ENCODE measurements at places on chromosomes 5 and 9. TPM values are rescaled to one million over a fixed set of nuclear protein-coding genes. Genes with fewer than 3 reads are reported as not detected.
A peak's percentile ranks its signal among the peaks of the same experiment; 100 is the strongest.

BTNL3 gene
- total RNA-seq, result 0.58 TPM

SMIM33 gene
- total RNA-seq, result not detected

HBEGF gene
- 27.7 TPM for total RNA-seq

CDKN2A gene
- not detected for total RNA-seq

PCDHGA3 gene
- not detected for total RNA-seq

WHRN gene
- total RNA-seq, result 2.3 TPM

TEX53 gene
- total RNA-seq, result not detected

LVRN gene
- not detected for total RNA-seq

ZNF367 gene
- total RNA-seq, result 0.58 TPM

TTLL11 gene
- total RNA-seq, result 18.2 TPM

ACSL6 gene
- total RNA-seq, result not detected

FAT2 gene
- not detected for total RNA-seq

BRD9 gene
- 152 TPM for total RNA-seq

PNPLA7 gene
- total RNA-seq, result 3.5 TPM

MCIDAS gene
- total RNA-seq, result not detected

DNA sequence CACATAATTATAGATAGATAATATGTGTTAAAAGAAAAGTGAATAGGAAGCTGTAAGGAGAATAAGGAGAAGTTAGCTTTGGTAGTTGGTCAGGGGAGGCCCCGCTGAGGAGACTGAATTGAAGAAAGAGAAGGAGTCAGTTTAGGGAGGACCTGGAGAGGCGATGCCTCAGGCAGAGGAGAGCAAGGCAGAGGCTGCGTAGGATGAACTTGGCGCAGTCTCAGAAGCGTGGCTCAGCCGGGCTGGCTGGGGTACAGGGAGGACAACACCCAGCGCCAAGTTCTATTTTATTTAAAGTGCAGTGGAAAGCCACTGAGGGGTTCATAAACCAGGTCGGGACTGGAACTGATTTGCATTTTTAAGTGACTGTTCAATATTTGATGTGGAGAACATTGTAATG, 68.5 kb downstream of the PTCD2 start:
- peaks cover 28% of the 10 kb centered on the region for H3K4me1 ChIP-seq
- H3K36me3 ChIP-seq, result no peaks in the 10 kb centered on the region
- H3K27ac ChIP-seq, result no peak overlapping the region
- H3K27me3 ChIP-seq, result no peaks in the 10 kb centered on the region
- H3K4me3 ChIP-seq, result no peak overlapping the region

- peaks cover 24% of the 10 kb centered on the region for H3K4me1 ChIP-seq
- DNase-seq, result no peak
- H3K4me3 ChIP-seq, result no peak overlapping the region
- H3K36me3 ChIP-seq, result no peaks in the 10 kb centered on the region
- no peaks in the 10 kb centered on the region for H3K27me3 ChIP-seq
Observed at GRCh38 chr9:127130661-127131538, 8.5 kb upstream of the ANGPTL2 start.

DNA sequence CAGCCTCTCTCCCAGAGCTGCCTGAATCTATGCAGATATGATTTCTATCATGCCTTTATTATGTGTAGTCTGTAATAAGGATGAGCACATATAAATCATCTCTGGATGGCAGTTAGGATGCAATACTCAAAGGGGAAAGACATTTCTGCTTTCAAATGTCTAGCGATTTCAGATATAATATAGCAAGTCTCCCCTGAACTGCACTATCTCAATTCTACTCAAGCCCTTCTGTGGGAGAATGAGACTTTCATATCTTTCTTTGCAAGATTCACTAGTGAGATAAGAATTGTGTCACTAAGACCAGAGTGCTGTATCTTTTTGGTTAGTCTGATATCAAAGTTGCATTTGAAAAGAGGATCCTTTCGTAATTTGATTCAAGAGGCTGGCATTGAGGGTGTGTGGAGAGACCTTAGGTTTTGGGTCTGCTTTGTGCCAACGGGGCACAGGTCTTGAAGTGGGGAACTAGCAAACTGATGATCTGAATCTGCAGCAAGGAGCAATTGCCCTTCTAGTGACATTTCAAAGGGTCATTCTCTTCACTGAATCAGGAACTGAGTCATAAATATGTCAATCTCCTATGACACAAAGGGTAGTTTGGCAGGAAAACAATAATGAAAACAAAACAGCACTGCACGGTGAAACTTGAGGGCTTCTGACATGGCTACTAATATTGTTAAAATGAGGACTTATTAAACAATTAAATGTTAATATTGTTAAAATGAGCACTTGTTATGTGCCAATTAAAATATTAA, 305.5 kb upstream of the CLINT1 start:
- H3K4me1 ChIP-seq, result no peaks in the 10 kb centered on the region
- H3K4me3 ChIP-seq, result no peak overlapping the region
- peaks cover 5% of the 10 kb centered on the region for H3K27me3 ChIP-seq
- no peak for DNase-seq
- H3K27ac ChIP-seq, result no peak overlapping the region

DNA sequence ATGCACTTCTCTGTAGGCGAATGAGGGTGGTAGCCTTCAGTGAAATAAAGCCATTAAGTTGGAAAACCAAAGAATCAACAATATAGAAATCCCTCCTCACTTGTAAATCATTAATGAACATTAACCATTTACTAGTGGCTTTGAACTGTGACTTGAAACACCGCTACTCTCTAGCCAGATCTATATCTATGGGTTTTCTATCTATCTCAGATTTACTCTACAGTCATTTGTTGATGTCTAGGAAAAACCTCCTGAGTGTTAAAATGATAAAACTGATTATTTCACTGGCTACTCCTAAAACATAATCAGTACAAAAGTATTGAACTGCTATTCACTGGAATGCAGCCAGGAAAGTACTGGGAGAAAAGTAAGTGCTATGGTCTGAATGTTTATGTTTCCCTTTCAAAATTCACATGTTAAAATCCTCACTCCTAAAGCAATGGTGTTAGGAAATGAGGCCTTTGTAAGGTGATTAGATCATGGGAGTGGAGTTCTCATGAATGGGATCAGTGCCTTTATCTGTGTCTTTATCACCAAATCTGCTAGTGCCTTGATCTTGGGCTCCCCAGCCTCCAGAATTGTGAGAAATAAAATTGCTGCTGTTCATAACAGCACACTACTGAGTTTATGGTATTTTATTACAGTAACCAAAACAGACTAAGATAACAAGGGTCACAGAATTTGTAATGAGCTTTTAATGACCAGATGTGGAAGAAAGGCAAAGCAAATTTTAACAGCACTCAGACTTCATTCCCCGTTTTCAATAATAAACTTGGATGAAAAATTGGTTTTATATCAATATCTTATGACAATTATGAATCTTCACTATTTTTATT, 8.6 kb upstream of the OXCT1 start:
- H3K4me3 ChIP-seq, result no peak overlapping the region
- no peaks in the 10 kb centered on the region for H3K4me1 ChIP-seq
- no peak for DNase-seq
- no peak overlapping the region for H3K27ac ChIP-seq
- H3K36me3 ChIP-seq, result no peaks in the 10 kb centered on the region

- no peaks in the 10 kb centered on the region for H3K4me1 ChIP-seq
- H3K4me3 ChIP-seq, result no peak overlapping the region
- H3K27ac ChIP-seq, result no peak overlapping the region
- no peaks in the 10 kb centered on the region for H3K27me3 ChIP-seq
- no peaks in the 10 kb centered on the region for H3K36me3 ChIP-seq
Observed at GRCh38 chr5:135735831-135736230, 98.6 kb upstream of the SLC25A48 start.

DNA sequence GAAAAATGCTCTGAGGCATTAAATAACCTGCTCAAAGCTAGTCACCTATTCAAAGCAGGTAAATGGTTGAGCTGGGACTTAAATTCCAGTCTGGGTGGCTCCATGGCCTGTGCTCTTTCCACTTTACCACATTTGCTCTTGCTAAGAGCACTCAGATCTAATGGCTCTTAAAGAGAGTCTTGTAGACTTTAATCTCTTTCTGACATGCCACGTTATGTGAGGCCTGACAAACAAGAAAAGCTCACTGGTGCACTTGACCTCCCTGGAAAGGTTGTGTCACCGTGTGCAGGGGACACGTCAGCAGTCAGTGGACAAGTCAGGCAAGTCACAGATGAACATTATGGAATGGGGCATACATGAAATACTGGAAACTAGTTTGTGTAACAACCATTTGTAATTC, 129.9 kb upstream of the RPS23 start:
- no peak for DNase-seq
- H3K4me1 ChIP-seq, result peaks cover 3% of the 10 kb centered on the region
- no peaks in the 10 kb centered on the region for H3K27me3 ChIP-seq
- H3K27ac ChIP-seq, result no peak overlapping the region
- no peaks in the 10 kb centered on the region for H3K36me3 ChIP-seq

- H3K27me3 ChIP-seq, result no peaks in the 10 kb centered on the region
- DNase-seq, result no peak
- H3K4me1 ChIP-seq, result peaks cover 20% of the 10 kb centered on the region
Observed at GRCh38 chr9:33414889-33415500, 12.6 kb upstream of the AQP7 start.

GRCh38 chr9:122256206-122256605, 8.4 kb downstream of the RBM18 start:
- H3K27me3 ChIP-seq, result no peaks in the 10 kb centered on the region
- H3K36me3 ChIP-seq, result peaks cover 91% of the 10 kb centered on the region
- no peak for DNase-seq
- H3K27ac ChIP-seq, result no peak overlapping the region

DNA sequence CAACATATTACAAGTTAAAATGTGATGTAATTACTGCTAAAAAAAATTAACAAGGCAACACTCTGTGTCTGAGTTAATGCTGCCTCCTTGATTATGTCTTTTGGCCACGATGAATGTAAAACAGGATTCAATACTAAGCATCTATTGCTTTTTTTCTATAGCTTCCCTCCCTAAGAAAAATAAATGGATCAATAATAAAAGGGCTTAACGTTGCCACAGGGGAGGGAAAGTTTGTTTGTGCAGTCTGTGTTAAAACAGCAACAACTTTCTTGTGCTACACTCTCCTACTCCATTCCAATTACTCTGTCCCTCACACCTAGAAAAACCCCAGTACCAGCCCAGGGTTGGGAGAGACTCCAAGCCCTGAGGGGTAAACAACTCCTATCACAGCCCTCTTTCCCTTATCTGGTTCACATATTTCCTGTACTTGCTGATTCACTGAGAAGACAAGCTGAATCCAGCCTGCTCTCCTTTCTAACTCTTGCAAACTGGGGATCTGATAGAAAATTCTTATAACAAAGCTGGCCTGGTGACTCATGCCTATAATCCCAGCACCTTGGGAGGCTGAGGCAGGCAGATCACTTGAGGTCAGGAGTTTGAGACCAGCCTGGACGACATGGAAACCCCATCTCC, 44.8 kb downstream of the PTPN3 start:
- no peaks in the 10 kb centered on the region for H3K27me3 ChIP-seq
- no peaks in the 10 kb centered on the region for H3K36me3 ChIP-seq
- H3K4me3 ChIP-seq, result no peak overlapping the region
- peak; percentile 56 for DNase-seq
- H3K27ac ChIP-seq, result no peak overlapping the region

DNA sequence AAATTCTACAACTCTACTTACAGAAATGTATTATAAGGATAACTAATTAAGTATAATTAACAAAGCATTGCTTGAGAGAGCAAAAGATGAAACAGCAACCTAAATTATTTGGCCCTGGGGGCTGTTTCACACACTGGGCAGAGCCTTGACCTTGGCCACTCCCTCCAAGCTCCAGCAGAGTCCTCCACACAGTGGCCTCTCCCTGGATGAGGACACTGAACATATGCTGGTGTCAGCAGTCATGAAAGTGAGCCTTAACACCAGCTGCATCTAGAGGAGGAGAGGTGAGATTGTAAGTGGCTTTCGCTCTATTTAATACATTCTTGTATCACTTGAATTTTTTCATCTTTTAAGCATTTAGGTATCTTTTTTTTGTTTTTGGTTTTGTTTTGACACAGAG, 23.3 kb upstream of the ZDHHC12 start:
- no peak overlapping the region for H3K4me3 ChIP-seq
- H3K4me1 ChIP-seq, result no peaks in the 10 kb centered on the region
- no peaks in the 10 kb centered on the region for H3K27me3 ChIP-seq
- no peak overlapping the region for H3K27ac ChIP-seq
- peaks cover 67% of the 10 kb centered on the region for H3K36me3 ChIP-seq

DNA sequence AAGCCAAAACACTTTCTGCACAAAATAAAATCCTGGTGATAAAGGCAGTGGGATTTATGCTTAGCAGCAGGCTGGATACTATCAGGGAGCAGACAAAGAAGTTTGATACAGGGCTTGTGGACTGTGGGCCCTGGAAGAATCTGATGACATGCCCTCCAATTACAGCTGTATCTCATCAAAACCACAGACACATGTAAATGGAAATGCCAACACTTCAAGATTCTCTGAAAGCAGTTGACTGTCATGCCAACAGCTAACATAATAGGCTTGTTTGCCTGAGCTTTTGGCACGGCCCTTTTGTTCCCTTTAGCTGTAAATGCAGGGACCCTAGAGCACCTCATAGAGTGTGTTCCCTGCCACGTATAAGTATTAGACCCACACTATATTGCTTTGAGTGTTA, 114.4 kb downstream of the STK32A start:
- no peak overlapping the region for H3K4me3 ChIP-seq
- no peak overlapping the region for H3K27ac ChIP-seq
- H3K27me3 ChIP-seq, result no peaks in the 10 kb centered on the region

DNA sequence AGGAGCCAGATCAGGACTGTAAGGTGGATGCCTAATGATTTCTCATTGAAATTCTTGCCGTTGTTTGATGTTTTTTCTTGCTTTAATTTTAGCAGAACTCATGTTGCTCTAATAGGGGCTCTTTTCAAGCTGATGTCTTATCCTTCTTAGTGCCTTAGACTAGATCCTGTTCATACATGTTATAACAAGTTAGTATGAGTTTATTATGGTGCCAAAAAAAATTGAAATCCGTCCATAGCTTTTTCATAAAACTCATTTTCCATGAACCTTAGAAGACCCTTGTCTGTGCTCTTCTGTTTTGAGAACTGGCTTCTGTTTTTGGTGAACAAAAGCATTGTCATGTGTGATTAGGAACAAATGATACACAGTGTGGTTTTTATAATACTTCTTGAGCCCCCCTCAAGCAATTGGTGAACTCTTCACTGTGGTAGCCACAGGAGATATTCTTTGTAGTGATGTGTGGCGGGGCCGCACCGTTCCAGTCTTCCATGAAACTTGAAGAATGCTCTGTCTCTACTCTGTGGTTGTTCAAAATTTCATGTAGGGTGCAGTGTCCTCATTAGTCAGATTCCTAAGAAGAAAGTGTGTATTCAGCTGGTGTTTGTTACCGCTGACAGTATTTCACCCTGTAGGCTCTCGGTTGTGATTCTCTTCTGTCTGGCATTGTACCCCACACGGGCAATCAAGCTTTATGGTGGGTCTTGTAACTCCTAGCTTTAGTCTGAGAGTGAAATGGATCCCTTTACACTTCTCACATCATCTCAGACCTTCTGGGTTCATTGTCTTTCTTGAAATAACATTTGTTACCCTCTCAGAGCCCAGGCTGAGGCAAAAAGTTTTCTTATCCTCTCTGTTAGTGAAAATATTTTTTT, 10.7 kb downstream of the OTULIN start:
- H3K27ac ChIP-seq, result no peak overlapping the region
- no peak for DNase-seq
- no peak overlapping the region for H3K4me3 ChIP-seq
- H3K27me3 ChIP-seq, result no peaks in the 10 kb centered on the region

GRCh38 chr5:68465133-68465532, 249.6 kb downstream of the PIK3R1 start:
- H3K27ac ChIP-seq, result no peak overlapping the region
- H3K4me1 ChIP-seq, result no peaks in the 10 kb centered on the region
- no peak overlapping the region for H3K4me3 ChIP-seq
- H3K36me3 ChIP-seq, result no peaks in the 10 kb centered on the region
- H3K27me3 ChIP-seq, result no peaks in the 10 kb centered on the region

Data from stomach (tissue), 19 donors.